Transverse colon (tissue), 4 donors: ENCODE measurements at places on chromosomes 13 and 19. TPM values are rescaled to one million over a fixed set of nuclear protein-coding genes. Genes with fewer than 3 reads are reported as not detected.

DNA sequence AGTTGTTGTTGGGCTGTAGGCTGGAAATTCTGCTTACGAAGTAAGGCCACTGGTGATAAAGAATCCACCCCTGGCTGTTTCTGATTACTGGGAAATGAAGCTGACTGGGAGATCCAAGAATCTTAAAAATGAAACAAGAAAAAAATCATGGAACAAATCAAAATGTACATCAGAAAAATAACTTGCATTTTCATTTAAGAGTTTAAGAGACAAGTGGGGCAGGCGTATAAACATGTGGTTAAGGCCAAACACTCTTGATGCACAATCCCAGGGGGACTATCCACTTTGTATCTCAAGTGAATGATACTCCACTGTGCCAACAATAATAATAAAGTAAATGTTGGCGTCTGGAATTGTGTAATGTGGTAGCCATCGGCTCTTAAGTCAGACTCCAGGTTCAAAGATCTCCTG lies 24.6 kb downstream of the ZMYM5 start:
- H3K36me3 ChIP-seq, result peaks cover 11% of the 10 kb centered on the region
- H3K27me3 ChIP-seq, result no peaks in the 10 kb centered on the region
- H3K27ac ChIP-seq, result no peak overlapping the region
- no peak overlapping the region for H3K4me3 ChIP-seq

GRCh38 chr13:24745861-24746617 lies 17.9 kb upstream of the RNF17 start:
- peaks cover 64% of the 10 kb centered on the region for H3K27me3 ChIP-seq
- no peak for DNase-seq
- H3K27ac ChIP-seq, result no peak overlapping the region
- no peaks in the 10 kb centered on the region for H3K4me1 ChIP-seq
- no peaks in the 10 kb centered on the region for H3K36me3 ChIP-seq
- no peak overlapping the region for H3K4me3 ChIP-seq

DNA sequence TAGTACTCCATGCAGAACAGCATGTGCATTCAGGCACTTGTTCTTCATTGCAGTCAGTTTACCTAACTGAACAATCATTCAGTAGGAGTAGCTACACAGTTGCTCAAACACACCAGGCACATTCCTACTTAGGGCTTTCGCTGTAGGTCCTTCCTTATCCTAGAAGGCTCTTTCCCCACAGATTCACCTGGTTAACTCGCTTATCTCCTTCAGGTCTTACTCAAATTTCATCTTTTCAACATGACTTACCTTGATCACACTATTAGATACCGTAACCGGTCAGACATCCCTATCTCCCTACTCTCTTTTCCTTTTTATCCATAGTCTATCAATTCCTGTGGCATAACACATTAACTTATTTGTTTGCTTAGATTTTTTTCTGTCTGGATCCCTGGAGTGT lies 14.6 kb downstream of the EDNRB start:
- no peak for DNase-seq
- H3K27me3 ChIP-seq, result no peaks in the 10 kb centered on the region
- H3K27ac ChIP-seq, result no peak overlapping the region
- no peaks in the 10 kb centered on the region for H3K36me3 ChIP-seq

GRCh38 chr19:12155324-12155860 lies 1.1 kb downstream of the ZNF625 start:
- H3K27ac ChIP-seq, result peak overlapping the region; percentile 69
- H3K36me3 ChIP-seq, result no peaks in the 10 kb centered on the region
- H3K4me3 ChIP-seq, result peak overlapping the region; percentile 66

- no peak overlapping the region for H3K4me3 ChIP-seq
- no peaks in the 10 kb centered on the region for H3K36me3 ChIP-seq
- H3K4me1 ChIP-seq, result peaks cover 19% of the 10 kb centered on the region
These were observed 390.8 kb downstream of the FOXO1 start for GRCh38 chr13:40275636-40276035.

DNA sequence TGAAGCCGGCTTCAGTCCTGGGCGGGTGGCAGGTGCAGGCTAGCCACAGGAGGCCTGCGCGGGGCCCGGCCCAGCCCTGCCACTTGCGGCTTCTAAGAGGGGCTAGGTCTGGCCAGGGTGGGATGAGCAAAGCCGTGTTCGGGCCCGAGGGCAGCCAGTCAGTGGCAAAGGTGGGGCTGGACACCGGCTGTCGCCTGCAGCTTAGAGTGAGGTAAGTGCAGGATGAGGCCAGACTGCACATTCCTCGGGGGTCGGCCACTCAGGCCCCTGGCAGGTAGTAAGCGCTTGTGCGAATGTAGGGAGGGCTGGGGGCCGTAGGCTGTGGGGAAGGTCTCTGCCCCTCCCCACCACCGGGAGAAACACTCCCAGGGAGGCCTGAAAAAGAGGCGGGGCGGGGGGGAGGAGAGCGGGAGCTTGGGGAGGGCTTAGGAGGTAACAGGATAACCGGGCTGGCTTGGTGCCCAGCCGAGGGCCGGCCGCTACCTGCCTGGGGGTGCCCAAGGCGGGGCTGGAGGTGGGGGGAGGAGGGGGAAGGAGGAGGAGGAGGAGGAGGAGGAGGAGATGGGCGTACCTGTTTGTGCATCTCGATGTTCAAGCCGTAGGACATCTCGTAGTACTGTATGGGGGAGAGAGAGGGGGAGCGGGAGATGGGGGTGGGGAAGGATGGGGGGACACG lies 6.4 kb downstream of the TLE5 start:
- H3K36me3 ChIP-seq, result peaks cover 14% of the 10 kb centered on the region
- peak overlapping the region; percentile 72 for H3K27ac ChIP-seq
- H3K4me1 ChIP-seq, result peaks cover 62% of the 10 kb centered on the region
- no peaks in the 10 kb centered on the region for H3K27me3 ChIP-seq
- DNase-seq, result peak; percentile 79

DNA sequence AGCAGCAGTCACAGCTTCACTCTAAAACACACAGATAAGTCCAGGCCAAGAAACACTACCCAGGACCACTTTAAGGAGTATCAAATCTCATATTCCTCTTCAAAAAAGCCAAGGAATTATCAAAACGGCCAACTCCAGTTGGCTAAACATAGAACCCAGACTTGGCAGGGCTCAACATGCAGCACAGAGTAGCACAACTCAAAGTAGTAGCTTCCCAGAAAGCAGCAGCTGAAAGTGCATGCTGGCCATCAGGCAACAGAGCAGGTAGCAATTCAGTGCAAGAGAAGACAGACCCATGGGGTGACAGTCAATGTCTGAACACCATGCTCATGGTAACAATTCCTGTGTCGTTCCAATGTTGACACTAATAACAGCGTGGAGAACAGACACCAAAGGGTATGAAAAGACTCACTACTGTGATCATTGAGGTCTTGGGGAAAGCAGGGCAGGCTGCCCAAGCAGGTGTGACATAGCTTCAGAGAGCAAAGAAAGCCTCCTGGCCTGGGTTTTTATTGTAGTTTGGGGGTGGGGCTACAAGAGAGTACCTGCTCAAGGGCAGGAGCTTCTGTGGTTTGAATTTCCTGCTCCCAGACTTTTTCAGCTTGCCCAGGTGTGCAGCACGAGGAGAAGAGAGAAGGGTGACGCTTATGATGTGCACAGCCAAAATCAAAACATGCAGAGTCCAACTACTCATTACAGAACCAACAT lies 6.2 kb downstream of the ZNF709 start:
- no peak overlapping the region for H3K4me3 ChIP-seq
- peaks cover under 1% of the 10 kb centered on the region for H3K4me1 ChIP-seq
- peak; percentile 42 for DNase-seq

GRCh38 chr19:12224676-12225075 lies 61.8 kb downstream of the ZNF136 start:
- H3K4me1 ChIP-seq, result no peaks in the 10 kb centered on the region
- no peak overlapping the region for H3K4me3 ChIP-seq

- no peak for DNase-seq
- no peaks in the 10 kb centered on the region for H3K27me3 ChIP-seq
- H3K4me1 ChIP-seq, result no peaks in the 10 kb centered on the region
- no peak overlapping the region for H3K4me3 ChIP-seq
- H3K27ac ChIP-seq, result no peak overlapping the region
These were observed 12.3 kb upstream of the CCNP start for GRCh38 chr19:40238775-40239174.

GRCh38 chr13:39881887-39882286 lies 226.4 kb downstream of the COG6 start:
- H3K4me3 ChIP-seq, result no peak overlapping the region
- no peaks in the 10 kb centered on the region for H3K4me1 ChIP-seq
- no peak for DNase-seq
- no peak overlapping the region for H3K27ac ChIP-seq

DNA sequence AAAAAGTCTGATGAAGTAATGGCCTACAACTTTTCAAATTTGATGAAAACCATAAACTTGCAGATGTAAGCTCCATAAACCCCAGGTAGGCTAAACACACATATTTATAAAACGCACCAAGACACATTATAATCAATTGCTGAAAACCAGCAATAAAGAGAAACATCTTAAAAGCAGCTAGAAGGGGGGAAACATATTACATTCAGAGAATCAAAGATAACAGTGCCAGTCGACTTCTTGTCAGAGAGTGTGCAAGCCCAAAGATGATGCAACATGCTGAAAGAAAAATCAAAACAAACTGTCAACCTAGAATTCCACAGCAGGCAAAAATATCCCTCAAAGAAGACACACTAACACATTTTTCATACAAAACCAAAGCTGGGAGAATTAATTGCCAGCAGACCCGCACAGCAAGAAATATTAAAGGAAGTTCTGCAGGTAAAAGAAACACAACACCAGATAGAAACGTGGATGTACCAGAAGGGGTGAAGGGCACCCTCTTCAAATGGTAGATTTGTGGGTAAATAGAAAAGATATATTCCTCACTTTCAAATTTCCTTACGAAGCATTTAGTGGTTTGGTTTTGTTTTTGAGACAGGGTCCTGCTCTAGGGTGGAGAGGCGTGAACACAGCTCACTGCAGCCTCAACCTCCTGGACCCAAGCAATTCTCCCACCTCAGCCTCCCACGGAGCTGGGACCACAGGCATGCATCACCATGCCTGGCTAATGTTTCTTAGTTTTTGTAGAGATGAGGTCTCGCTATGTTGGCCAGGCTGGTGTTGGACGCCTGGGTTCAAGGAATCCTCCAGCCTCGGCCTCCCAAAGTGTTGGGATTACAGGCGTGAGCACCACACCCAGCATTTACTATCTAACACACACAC lies 16.5 kb upstream of the ATP1A3 start:
- H3K4me1 ChIP-seq, result no peaks in the 10 kb centered on the region
- no peak overlapping the region for H3K27ac ChIP-seq
- no peak for DNase-seq
- no peak overlapping the region for H3K4me3 ChIP-seq

DNA sequence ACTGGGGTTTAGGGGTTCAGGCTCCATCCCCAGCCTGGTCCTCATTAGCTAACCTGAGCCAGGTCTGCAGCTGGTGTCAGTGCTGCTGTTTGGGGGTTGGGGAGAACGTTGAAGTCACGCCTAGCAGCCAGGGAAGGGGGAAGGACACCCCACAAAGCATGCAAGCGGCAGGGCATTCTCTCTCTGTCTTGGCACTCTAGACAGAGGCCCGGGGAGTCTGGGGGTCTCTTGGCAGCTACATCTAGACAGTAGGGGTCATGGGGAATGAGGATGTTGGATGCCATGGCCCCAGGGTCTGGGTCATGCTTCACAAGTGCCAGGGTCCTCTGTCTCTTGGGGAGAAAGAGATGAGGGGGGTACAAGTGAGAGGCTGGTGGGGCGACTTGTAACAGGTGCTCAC lies 2.6 kb downstream of the ERICH4 start:
- no peak for DNase-seq
- no peak overlapping the region for H3K27ac ChIP-seq
- peaks cover 21% of the 10 kb centered on the region for H3K27me3 ChIP-seq
- H3K4me1 ChIP-seq, result peaks cover 5% of the 10 kb centered on the region

- H3K27ac ChIP-seq, result no peak overlapping the region
- no peak for DNase-seq
- no peaks in the 10 kb centered on the region for H3K4me1 ChIP-seq
- H3K27me3 ChIP-seq, result no peaks in the 10 kb centered on the region
- H3K4me3 ChIP-seq, result no peak overlapping the region
- H3K36me3 ChIP-seq, result no peaks in the 10 kb centered on the region
These were observed 395.8 kb upstream of the MIR17HG start for GRCh38 chr13:90951663-90952062.

GRCh38 chr19:11019824-11020223 lies 59.0 kb downstream of the SMARCA4 start:
- H3K27me3 ChIP-seq, result no peaks in the 10 kb centered on the region
- H3K4me3 ChIP-seq, result no peak overlapping the region
- DNase-seq, result no peak
- no peak overlapping the region for H3K27ac ChIP-seq
- H3K36me3 ChIP-seq, result peaks cover 30% of the 10 kb centered on the region
- no peaks in the 10 kb centered on the region for H3K4me1 ChIP-seq

DNA sequence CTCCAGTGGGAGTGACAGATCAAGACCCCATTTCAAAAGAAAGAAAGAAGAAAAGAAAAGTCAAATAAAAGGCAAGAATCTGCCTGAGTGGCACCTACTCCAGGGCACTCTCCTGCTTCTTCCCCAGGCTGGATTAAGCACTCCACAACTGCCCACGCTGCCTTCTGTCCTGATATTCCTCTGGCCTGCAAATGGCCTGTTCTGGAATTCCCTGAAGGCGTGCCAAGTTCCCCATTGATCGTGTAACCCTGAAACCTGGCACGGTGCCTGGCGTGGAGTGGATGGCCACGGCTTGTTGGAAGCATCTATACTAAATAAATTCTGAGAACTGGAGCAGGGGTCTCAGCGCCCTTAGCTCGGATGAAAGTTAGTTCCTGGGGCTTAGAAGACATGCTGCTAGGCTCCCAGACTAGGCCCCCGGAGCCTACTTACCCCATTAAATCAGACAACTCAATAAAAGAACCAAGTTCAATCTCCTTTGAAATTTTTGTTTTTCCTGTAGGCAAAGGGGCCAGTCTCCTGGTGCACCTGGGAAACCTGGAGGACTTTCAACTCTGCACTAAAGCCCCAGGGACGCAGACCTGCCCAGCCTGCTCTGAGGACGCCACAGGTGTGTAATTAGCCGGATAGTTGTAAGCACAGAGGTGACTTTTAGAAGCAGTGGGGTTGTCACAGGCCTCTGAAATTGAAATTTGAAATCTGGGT lies 21.9 kb downstream of the ANKRD27 start:
- H3K27me3 ChIP-seq, result no peaks in the 10 kb centered on the region
- peak; percentile 66 for DNase-seq
- peaks cover 29% of the 10 kb centered on the region for H3K4me1 ChIP-seq

DNA sequence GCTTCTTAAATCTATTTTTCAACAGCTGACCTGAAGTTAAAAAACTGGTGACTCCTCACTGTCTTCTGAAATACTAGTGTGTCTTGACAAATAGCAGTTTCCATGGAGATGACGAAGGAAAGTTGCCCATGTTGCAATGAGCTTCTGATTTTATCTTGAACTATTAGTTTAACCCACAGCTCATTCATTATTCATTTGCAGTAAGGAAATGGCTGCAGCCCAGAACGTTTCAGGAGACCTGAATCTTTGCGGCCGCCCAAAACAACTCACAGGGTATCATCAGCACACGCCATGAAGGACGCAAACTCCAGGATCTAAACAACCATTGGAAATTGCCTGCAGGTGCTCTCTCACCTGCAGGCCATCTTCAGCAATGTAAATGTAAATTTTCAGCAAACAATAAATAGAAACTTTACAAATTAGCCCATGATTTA lies 142.5 kb downstream of the DCLK1 start:
- no peak overlapping the region for H3K4me3 ChIP-seq
- H3K27me3 ChIP-seq, result no peaks in the 10 kb centered on the region
- no peak overlapping the region for H3K27ac ChIP-seq
- DNase-seq, result no peak
- no peaks in the 10 kb centered on the region for H3K4me1 ChIP-seq

Gene SLC25A41
- not detected for total RNA-seq

Gene CYP4F8
- total RNA-seq, result not detected

Gene ZNF723
- total RNA-seq, result not detected

Gene NTN5
- total RNA-seq, result not detected

Gene VSTM2B
- not detected for total RNA-seq

Gene POU2F2
- 5.6 TPM for total RNA-seq

Gene DCT
- not detected for total RNA-seq

Gene CABP5
- total RNA-seq, result not detected

Gene TNFSF13B
- total RNA-seq, result 1.1 TPM

Gene ZNF28
- 0.75 TPM for total RNA-seq

Gene PALM3
- 0.14 TPM for total RNA-seq
